NCI-H345 (cell line): ENCODE measurements at places on chromosomes 6 and 20.

GRCh38 chr6:34272013-34272926, 23.5 kb upstream of the SMIM29 start:
- no peak for DNase-seq

- DNase-seq = no peak
These were observed 9.9 kb upstream of the WFDC2 start for GRCh38 chr20:45459606-45460005.

DNA sequence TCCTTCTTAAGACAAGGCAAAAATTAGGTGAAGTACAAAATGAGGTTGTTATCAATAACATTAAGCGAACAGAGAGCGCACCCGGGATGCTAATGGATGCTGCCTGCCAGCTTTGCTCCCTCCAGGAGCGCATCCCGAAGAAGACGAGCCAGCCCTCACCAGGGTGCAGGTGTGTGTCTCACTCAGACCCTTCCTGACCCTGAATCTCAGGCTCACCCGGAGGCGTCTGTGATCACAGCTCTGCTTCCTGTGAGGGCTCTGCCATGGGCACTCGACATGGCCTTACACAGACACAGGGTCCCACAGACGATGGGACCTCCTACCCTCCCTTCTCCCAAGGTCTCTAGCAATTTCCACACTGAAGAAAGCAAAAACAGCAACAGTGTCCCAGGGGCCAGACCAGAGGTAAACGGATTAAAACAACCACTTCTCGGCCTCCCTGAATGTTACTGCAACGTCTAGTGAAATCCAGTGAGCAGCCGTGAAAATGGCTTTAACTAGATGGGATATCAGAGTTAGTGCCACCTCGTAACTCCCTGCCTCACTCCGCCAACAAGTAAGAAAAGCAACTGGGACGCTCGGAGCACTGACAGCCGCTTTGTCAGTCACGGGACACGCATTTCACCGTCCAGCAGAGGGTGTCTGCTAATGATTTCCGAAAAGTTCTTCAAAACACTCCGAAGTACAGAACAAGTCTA, 11.7 kb downstream of the ZBTB46 start:
- DNase-seq = no peak

- DNase-seq = no peak
These were observed 19.2 kb downstream of the PSMG4 start for GRCh38 chr6:3277851-3278416.

DNA sequence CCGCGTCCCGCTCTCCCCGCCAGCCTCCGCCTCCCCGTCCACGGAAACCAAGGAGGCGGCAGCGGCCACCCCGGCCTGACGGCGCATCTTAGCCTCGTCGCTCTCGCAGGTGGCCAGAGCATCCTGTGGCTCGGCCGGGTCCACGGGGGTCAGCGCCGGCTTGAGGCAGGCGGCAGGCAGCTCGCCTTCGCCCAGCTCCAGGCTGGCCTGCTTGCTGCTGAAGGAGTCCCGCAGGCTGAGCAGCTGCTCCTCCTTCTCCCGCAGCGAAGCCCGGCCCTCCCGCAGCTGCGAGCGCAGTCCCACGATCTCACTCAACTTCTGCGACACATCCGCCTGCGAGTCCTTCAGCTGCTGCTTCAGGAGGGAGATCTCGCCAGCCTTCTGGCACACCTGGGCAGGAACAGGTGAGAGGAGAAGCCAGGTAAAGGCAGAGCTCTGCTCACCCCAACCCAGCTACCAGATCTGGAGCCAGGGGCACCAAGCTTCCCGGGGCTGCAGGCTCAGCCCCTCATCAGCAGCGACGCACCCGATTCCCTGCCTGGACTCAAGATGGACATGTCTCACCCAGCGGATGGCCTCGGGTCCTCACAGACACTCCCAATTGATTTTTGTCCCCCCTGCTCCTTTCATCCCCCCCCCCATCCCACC, 5.2 kb upstream of the FASTKD5 start:
- no peak for DNase-seq

DNA sequence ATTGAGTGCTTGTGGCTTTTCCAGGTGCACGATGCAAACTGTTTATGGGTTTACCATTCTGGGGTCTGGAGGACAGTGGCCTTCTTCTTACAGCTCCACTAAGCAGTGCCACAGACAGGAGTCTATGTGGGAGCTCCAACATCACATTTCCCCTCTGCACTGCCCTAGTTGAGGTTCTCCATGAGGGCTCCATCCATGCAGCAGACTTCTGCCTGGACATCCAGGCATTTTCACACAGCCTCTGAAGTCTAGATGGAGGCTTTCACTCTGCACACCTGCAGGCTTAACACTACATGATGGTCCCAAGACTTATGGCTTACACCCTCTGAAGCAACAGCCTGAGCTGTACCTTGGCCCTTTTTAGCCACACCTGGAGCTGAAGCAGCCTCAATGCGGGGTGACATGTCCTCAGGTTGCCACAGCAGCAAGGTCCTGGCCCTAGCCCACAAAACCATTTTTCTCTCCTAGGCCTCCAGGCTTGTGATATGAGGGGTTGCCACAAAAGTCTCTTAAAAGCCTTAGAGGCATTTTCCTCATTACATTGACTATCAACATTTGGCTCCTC, 552.2 kb downstream of the TFAP2A start:
- no peak for DNase-seq

- no peak for DNase-seq
These were observed 16.9 kb downstream of the KCNQ2 start for GRCh38 chr20:63455568-63455859.

DNA sequence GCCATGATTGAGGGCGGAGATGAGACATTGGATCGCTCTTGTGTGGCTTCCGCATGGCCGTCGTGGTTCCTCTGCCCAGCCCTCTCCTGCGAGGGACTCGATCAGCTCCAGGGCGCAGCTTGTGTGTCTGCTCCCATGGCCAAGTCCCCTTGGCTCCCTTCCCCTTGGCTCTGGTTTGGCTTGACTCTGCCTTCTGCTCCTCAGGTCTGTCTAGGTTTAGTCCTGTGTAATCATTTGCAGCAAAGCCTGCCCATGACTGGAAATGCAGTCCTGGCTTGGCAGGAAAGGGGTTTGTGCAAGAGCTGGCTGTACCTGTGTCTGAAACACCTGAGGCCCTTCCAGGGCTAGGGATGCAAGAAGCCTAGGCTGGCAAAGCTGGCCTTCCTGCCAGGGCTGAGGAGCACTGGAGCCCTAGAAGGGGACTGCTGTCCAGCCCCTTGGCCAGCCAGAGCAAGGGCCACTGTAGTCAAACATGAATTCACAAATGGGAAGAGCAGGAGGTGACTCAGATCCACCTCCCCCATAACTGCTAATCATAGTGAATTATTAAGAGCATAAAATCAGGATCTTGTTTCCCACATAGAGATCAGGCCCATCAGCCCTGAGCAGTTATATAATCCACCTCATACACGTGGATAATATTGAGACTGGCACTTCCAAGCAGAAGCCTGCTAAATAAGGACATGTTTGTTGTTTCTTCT, 196.8 kb downstream of the FARS2 start:
- peak; percentile 40 for DNase-seq

DNA sequence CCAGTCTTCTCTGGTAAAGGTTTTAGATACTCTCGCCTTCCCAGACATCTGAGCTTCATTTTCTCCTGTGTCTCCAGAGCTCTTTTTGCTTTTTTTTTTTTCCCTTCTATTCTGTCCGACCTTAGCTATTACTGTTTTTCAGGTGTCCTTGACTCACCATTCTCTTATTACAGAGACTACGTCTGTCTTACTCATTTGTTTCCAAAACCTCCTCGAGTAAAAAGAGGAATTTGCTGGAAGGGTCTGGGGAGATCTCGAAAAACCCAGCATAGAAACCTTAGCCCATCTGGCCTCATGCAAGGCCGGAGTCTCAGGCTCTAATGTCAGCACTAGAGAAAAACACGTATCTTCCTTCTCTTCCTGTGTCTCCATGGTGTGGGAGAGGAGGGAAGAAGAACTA, 109.2 kb upstream of the CARMIL1 start:
- DNase-seq = no peak

DNA sequence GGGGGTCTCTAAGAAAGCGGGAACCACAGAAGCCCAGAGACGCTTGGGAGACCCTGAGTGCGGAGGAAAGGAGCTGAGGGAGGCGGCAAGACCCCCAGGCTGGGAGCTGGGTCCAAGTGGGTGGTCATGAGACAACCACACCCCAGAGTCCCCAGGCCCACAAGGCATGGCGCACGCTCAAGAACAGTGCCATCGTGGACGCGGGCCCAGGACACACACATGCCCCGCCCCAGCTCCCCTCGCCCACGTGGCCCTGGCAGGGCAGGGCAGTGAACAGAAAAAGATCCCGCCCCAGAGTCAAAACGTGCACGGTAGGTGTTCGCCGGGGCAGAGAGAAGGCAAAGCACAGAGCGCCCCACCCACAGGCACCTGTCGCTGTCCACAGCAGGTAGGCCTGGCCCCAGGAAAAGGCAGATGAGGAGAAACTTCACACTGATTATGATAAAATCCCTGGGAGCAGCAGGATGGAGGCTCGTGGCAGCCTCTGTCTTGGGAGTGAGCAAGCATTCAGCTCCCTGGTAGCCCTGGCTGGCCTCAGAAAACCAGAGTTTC, 50.0 kb downstream of the BPIFB1 start:
- DNase-seq = no peak
